Fibroblast of villous mesenchyme (primary cell): ENCODE measurements at places on chromosomes 4 and X. TPM values are rescaled to one million over a fixed set of nuclear protein-coding genes. Genes with fewer than 3 reads are reported as not detected.
A peak's percentile ranks its signal among the peaks of the same experiment; 100 is the strongest.

The ANKRD50 gene
- total RNA-seq = 27.1 and 31.1 TPM in 2 replicates

The TMPRSS11F gene
- not detected in 2 replicates for total RNA-seq

The MBNL3 gene
- total RNA-seq = 3.9 and 4.3 TPM in 2 replicates

The TMEM187 gene
- 5.2 and 7.1 TPM in 2 replicates for total RNA-seq

The NMU gene
- not detected in 2 replicates for total RNA-seq

DNA sequence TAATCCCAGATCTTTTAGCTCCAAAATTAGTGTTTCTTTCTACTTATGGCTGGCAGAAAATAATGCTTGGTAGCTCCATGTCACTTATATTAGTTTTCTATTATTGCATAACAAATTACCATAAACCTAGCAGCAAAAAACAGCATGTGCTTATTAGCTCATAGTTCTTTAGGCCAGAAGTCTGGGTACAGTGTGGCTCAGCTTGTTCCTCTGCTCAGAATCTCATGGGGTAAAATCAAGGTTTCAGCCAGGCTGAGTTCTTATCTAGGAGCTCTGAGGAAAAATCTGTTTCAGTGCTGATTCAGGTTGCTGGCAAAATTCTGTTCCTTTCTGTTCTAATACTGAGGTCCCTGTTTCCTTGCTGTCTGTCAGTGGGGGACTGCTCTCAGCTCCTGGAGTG lies 101.1 kb downstream of the CT47B1 start:
- peak; percentile 31 for DNase-seq

DNA sequence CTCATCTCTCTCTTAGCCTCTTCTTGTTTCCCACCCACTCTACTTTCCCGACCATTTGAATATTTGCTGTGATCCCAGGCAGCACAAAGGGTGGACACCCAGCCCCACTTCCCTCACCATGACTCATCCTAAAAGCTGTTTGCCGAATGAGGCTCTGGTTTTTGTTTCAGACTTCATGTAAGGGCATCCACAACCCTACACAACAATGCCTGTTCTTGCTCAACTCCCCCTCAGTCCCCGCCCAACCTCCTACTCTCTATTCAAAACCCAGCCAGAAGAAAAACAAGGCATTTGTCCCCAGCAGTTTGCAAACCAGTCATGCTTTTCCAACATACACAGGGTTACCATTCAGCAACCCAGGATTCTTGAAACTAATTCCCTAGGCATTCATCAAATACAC lies 516.5 kb upstream of the CNKSR2 start:
- DNase-seq = peak; percentile 48

- peak; percentile 85 for DNase-seq
Observed at GRCh38 chrX:38805432-38806389, 4.5 kb downstream of the MID1IP1 start.

DNA sequence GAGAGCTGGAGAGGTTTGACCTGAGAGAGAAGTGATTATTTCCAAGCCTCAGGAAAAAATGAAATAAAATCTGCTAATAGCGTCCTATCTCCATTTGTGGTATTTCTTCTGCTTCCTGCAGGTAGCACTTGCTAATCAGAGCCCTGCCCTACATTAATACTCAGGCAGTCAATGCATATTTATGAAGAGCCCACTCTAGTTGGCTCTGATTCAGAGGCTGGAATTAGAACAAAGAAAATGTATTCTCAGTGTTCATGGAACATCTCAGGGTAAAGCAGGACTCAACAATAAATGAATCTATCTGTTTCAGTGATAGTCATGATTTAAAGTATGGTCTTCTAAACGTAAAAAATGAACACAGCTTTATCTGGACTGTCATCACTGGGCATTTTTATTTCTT lies 1.4 kb upstream of the ATP8A1 start:
- no peak for DNase-seq
